ENCODE measurements at places on chromosomes 4 and X. TPM values are rescaled to one million over a fixed set of nuclear protein-coding genes. Genes with fewer than 3 reads are reported as not detected.
A peak's percentile ranks its signal among the peaks of the same experiment; 100 is the strongest.

DNA sequence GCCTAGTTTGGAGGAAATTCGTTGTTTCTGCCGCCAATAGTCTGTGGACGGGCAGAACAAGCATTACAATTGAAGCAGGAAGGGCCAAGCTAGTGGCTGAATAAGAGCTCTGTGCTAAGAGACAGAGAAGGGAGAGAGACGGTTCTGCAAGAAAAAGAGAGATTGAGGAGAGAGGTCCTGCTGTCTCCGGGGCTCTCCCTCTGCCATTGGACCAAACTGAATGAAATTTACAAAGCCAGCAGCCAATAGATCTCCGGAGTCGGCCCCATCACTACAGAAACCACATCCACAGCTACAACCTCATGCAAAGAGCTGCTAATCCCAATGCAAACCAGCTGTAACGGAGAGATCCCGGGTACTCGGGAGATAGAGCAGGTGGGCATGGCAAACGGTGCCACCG is at the start of gene NLGN4X:
Gene NLGN4X (minus strand): TSS at position 148 of the 400 bp plus-strand sequence. CDS start 77,401 bp downstream, outside the sequence.
- no peaks in the 10 kb centered on the region for H3K36me3 ChIP-seq
- H3K4me3 ChIP-seq: peak within 1 kb of the TSS; percentile 42
- H3K4me1 ChIP-seq: no peaks in the 10 kb centered on the region

DNA sequence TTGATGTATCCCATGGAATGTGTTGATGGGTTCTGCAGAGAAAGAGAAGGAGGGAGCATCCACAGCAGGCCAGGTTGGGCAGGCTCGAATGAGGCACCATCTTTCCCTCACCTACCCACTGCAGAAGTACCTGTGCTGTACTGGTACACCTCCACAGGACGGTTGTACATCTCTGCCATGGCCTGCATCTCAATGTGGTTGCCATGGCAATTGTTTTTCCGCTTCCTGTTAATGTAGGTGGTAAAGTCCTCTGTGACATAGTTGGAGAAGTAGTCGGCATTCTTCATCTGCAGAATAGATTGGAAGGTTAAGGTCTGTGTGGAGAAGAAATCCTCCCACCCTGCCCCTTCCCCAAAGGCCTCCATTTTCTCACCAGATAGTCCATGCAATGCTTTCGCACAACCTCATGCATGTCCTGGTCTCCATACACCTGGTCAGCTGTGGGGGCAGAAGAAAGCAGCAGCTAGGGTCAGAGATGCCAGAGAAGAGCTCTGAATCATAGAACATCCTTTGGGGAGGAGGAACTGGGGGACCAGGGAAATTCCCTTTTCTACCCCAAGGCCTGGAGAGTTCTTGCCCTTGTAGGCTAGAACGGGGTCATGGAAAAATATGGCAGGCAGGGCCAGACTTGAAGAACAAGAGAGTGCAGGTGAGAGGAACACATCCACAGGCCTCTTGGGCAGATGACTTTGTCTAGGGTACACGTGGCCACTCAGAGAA is 15.9 kb upstream of the PIM2 start:
- H3K27me3 ChIP-seq: no peaks in the 10 kb centered on the region
- H3K27ac ChIP-seq: no peak overlapping the region
- H3K4me3 ChIP-seq: no peak overlapping the region
- peaks cover 3% of the 10 kb centered on the region for H3K4me1 ChIP-seq
- DNase-seq: no peak

Gene SSX2
- total RNA-seq: not detected

DNA sequence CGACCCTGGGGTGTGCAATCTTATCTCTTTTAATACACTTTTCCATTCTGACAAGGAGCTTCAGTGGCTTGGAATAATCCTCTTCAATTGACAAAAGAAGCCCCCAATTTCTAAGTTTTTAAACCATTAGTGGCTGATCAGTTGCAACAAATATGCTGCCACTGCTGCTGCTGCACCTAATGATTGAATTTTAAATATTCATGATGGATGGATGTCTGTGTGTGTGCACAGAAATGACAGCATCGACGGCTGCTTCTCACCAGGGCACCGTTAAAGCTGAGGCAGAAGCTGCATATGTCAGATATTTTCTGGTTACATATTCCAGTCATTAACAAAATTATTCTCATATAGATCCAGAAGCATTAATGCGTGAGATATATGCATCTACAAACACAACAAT is 182.4 kb downstream of the MGST2 start:
- no peaks in the 10 kb centered on the region for H3K27me3 ChIP-seq
- H3K4me3 ChIP-seq: no peak overlapping the region
- no peaks in the 10 kb centered on the region for H3K36me3 ChIP-seq
- no peak for DNase-seq
- no peaks in the 10 kb centered on the region for H3K4me1 ChIP-seq
- H3K27ac ChIP-seq: no peak overlapping the region

- no peak for DNase-seq
- peak overlapping the region; percentile 79 for H3K27ac ChIP-seq
Observed at GRCh38 chr4:13539619-13540445, 4.5 kb downstream of the NKX3-2 start.

Gene VEGFC
- total RNA-seq: 1.2 TPM

- H3K4me3 ChIP-seq: no peak overlapping the region
- no peaks in the 10 kb centered on the region for H3K36me3 ChIP-seq
- no peak overlapping the region for H3K27ac ChIP-seq
- H3K4me1 ChIP-seq: no peaks in the 10 kb centered on the region
Observed at GRCh38 chr4:53841711-53842110, 222.7 kb downstream of the CHIC2 start.

DNA sequence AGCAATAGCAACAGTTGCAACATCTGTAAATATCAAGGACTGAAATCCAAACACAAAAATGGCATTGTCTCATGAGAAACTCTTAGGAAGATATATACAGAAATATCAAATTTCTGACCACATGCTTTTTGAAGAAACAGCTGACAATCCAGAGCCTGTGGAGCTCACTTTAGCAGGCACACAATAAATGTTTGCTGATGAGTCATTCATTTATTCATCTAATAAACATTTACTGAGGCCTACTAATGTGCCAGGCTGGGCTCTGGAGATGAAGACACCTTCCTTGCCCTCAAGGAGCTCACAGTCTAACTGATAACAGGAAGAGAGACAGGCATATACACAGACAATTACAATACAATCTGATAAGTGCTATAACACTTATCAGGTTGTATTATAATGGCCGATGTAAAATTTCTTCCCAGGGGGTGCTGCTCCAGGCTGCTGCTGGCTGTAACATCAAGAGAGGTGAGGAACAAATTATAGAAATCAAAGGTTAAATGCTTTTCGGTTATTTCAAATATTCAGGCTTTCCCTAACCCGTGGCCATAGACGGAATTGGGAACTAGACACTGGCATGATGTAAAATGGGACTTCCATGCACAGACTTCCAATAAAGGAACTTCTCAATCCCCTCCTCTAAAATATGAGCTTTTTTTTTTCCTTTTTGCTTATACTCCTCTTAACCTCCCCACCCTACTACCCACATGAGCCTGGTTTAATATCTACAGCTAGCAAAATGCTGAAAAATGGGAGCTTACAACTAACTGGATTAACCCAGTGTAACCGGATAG is 16.8 kb upstream of the ZCCHC13 start:
- no peaks in the 10 kb centered on the region for H3K27me3 ChIP-seq
- no peak for DNase-seq
- no peaks in the 10 kb centered on the region for H3K4me1 ChIP-seq
- no peak overlapping the region for H3K27ac ChIP-seq
- H3K36me3 ChIP-seq: no peaks in the 10 kb centered on the region

Gene PAGE2B
- not detected for total RNA-seq

Data from transverse colon (tissue), 4 donors.